ENCODE measurements at places on chromosomes 7 and 10. TPM values are rescaled to one million over a fixed set of nuclear protein-coding genes. Genes with fewer than 3 reads are reported as not detected.
A peak's percentile ranks its signal among the peaks of the same experiment; 100 is the strongest.

DNA sequence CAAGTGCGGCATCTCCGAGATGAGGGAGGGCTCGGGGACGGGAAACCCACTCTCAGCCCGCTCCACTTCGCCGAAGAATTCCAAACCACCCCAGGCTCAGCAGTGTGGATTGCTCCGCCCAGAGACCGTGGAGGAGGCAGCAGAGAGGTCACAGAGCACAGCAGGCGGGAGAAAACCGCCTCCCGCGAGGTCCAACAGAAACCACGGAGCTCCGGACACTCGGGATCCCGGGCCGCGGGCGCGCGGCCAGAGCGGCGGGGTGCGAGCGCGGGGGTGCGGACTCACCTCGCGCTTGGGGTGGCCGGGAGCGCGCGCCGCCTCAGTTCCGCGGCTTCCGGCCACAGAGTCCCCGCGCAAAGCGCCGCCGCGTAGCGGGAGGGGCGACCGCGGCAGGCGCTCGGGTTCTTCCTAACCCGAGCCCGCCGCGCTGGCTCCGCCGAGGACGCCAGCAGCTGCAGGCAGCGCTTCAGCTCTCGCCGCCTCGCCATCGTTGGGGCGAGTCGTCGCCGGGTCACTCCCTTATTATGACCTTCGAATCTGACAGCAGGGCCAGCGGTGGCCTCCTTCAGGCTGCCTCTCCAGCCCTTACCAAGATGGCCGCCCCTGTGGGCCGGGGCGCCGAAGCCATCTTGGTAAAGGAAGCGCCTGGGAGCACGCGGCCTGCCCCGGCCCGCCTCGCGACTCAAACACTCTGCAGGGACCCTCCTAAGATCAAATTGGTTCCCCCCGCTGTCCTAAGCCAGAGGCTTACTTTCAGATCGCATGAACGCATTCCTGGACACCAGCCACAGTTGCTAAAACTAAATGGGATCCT is at the start of gene NAPEPLD:
Gene NAPEPLD (minus strand): TSS at position 106 of the 814 bp plus-strand sequence. CDS start 20,323 bp downstream, outside the sequence.
- DNase-seq, result peak; percentile 81

DNA sequence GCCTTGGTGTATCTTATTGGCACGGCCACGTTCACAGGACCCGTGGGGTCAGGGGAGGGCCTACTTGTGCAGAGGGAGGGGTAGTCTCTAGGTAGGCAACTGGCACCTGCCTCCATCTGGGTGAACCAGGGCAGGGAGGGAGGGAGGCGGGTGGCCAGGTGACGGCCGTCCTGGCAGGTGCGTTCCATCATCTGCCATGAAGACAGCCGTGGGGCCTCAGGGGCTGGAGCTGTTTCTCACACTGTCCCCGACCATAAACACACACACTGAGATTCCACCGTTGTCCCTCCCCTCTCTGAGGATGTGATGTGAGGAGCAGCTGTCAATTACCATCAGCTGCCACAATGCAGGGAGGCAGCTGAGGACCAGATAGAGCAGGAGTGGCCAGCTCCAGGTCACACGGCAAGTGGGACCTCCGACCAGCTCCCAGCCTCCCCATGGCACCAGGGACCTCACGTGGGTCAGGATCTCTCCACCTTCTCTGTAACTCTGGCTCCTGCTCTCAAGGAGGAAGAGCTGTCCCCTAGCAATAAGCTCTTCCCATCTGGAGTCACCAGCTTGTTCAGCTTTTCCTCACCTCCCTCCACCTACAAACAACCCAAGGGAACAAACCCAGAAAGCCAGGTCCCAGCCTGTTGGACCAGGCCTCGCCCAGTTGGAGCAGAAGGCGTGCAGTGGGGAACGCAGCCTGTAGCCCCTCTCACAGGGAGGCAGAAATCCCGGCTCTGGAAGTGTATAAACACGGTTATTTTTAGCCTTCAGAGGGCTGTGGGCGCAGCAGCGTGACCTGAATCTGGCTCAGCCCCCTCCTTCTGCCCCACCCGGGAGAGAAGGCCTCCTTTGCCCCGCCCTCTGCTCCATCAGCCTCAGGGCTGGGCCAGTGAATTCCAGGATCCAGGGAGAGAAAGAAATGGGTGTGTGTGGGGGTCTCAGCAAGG is 33.1 kb downstream of the ZMIZ1 start:
- DNase-seq, result no peak

DNA sequence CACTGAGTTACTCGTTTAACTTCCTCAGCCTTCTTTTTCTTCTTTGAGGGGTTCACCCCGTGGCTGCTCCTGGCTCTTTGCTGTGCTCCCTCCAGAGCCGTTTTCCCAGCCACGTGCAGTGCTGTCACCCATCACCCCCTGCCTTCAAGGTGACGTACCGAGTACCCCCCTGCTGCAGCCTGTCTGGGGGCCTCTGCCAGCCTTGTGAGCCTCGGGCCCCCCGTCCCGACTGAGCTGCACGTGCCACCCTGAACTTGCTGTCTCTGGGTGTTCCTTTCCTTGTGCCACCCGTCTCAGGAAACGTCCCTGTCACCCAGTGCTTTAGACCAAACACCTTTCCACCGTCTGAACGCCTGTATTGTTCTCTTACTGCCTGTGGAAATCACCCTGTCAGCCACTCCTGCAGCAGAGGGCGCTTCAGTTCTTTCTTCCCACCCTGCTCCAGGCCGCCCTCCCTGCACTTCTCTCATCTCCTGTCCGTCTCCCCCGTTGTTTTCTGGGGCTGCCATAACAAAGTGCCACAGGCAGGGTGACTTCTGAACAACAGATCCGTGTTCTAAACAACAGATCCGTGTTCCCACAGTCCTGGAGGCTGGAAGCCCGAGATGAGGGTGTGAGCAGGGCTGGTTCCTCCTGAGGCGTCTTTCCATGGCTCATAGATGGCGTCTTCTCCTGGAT is 44.6 kb downstream of the WDR37 start:
- no peak for DNase-seq

GRCh38 chr7:76244781-76245391 is 43.2 kb downstream of the SRRM3 start:
- DNase-seq, result no peak

GRCh38 chr7:154698726-154699291 is 304.1 kb downstream of the PAXIP1 start:
- no peak for DNase-seq

CRTAC1 gene
- total RNA-seq, result not detected

MYPN gene
- total RNA-seq, result not detected

FANK1 gene
- total RNA-seq, result 0.42 TPM
